NCI-H1694 treated with DMSO at 0.1 percent for 48 hours (cell line): ENCODE measurements at places on chromosomes 3 and 15.

GRCh38 chr3:180828723-180829408, 83.6 kb upstream of the FXR1 start:
- DNase-seq = no peak

- no peak for DNase-seq
These were observed 110.0 kb upstream of the MEF2A start for GRCh38 chr15:99455789-99456160.

GRCh38 chr15:38398134-38398533, 55.8 kb upstream of the FAM98B start:
- DNase-seq = no peak

- DNase-seq = no peak
These were observed 116.2 kb upstream of the LRRFIP2 start for GRCh38 chr3:37290551-37290950.

GRCh38 chr3:131283862-131284261, 97.7 kb upstream of the NUDT16 start:
- DNase-seq = no peak

GRCh38 chr3:58521917-58522631, 14.9 kb downstream of the ACOX2 start:
- no peak for DNase-seq

GRCh38 chr15:60280259-60280658, 117.5 kb downstream of the ANXA2 start:
- no peak for DNase-seq

DNA sequence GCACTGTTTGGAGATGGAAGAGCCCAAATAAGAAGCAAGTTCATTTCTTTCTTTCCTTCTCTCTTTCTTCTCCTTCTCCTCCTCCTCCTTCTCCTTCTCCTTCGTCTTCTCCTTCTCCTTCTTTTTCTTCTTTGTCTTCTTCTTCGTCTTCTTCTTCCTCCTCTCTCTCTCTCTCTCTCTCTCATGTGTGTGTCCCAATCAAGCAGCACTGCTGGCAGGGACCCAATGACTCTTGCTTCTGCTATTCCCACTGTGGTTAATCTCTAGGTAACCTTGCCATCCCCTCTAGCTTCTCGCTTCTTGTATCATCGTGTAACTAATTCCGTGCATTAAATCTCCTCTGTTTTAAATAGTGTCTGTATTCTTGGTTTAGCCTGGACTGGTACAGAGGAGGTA, 26.1 kb upstream of the ZNF280D start:
- DNase-seq = no peak

GRCh38 chr3:116093374-116093773, 351.9 kb downstream of the LSAMP start:
- DNase-seq = no peak

- DNase-seq = no peak
These were observed 56.0 kb downstream of the RPLP1 start for GRCh38 chr15:69508659-69509058.

DNA sequence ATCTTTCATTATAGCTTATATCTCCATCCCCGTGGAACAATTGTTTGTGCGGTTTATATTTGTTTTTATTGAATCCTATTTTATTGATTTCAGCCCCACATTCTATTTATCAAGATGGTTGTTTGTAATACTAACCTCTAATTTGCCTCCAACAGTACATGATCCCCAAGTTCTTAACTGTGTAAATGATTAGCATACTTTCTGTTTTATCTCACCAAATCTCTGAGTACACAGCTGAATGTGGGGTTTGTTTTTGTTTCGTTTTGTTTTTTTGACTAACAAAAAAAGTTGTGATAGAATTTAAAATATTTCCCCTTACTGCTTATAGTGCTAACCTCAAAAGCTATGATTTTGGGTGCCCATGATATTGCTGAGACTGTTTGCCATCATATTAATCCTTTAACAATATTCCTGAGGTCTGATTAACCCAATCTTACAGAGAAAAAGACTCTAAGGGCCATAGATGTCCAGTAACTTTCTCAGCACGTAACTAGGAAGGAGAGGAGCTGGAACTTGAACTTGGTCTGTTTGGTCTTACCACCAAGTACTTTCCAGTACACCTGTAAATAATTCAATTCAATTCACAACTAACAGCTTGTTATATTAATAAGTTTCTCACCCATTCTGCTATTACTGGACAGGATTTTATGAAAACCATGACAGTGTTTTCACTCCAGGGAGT, 789.8 kb downstream of the TUSC7 start:
- no peak for DNase-seq

GRCh38 chr15:58065445-58066041, at the start of gene ALDH1A2:
Gene ALDH1A2 (minus strand): TSS chr15:58065711. CDS start chr15:58065650, 61 bp downstream.
- DNase-seq = no peak

- no peak for DNase-seq
These were observed 75.0 kb upstream of the WNT7A start for GRCh38 chr3:13954741-13955483.

- DNase-seq = no peak
These were observed 22.6 kb downstream of the SFMBT1 start for GRCh38 chr3:53023072-53023823.

DNA sequence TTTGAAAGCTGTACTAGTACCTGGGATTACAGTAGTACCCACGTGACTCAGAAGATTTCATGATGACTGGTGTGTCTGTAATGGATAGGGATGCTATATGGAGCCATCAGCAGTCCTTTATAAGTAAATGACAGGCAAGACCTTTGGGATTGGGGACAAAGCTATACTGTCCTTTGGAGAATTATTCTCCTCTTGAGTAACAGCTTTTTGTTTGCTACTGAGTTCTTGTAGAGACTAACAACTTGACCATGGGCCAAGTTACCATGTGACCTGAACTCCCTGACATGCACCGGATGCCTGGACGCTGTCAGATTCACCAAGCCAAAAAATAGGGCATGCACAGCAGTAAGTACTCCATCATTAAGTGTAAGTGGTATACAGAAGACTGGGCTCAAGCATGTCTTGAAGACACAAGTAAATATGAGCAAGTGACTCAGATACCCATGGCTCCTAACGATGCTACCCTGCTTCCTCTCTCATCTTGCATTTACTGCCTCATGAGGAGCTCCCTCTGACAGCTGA, 12.9 kb downstream of the SEC11A start:
- no peak for DNase-seq

GRCh38 chr3:64238971-64239667, 13.9 kb upstream of the PRICKLE2 start:
- DNase-seq = peak; percentile 46

DNA sequence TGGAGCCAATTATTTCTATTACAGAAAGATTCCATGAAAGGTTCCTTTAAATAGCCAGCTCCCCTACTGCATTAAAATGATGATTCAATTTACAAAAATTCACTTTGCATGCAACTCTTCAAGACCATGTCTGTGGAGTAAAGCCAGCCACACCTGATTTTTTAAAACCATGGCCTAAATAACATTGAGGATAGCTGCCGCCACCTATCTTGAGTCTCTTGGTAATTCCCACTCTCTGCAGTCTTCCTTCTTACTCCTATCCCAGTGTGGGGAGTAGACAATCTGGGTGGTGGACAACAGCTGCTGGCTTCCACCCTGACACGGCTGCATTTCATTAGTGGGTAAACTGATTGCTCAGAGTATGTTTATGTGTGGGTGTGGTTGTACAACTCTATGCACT, 10.7 kb downstream of the LRTM1 start:
- no peak for DNase-seq

- no peak for DNase-seq
These were observed 75.1 kb upstream of the TRIM42 start for GRCh38 chr3:140602781-140603180.

GRCh38 chr15:98438326-98438725, 210.0 kb upstream of the IGF1R start:
- DNase-seq = no peak

DNA sequence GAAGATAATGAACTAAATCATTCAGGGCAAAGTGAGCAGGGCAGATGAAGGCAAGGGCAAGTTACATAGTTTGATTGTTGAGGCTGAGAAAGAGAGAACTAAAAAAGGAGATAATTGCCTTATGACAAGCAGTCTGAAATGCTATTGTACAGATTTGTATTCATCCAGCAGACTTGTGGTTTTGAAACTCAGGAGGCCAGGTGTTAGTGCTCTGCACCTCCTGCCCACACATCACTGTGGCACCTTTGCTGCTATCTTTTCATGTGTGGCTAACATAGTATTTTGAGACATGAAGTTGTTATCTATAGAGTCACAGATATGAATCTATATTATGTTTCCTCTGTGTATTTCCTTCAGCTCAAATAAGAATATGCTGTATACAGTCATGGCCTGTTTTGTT, 24.3 kb upstream of the SUCLG2 start:
- no peak for DNase-seq

GRCh38 chr15:43251871-43252250, 14.9 kb downstream of the TGM5 start:
- DNase-seq = no peak

- DNase-seq = no peak
These were observed 37.6 kb downstream of the SMAD3 start for GRCh38 chr15:67103021-67103420.

DNA sequence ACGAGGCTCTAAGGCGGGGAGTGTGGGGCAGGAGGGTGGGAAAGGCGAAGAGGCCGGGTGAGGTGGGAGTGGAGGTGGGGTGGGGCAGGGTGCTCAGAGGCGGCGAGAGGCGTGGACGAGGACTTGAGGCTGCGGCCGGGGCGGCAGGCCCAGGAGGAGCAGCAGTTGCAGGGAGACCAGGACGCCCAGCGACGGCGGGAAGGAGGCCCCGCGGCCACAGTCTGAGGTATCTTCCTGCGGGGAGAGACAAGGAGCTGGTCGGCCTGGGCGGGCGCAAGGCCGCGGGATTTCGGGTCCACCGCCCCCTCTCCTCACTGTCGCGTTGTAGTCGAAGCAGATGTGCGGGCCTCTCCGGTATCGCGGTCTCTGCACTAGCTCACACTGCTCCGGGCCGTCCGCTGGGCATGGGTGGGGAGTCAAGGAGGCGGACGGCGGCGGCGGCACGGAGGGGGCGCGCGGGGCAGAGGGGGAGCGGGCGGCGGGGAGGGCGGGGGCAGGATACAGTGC, 5.3 kb upstream of the TMEM115 start:
- DNase-seq = no peak

DNA sequence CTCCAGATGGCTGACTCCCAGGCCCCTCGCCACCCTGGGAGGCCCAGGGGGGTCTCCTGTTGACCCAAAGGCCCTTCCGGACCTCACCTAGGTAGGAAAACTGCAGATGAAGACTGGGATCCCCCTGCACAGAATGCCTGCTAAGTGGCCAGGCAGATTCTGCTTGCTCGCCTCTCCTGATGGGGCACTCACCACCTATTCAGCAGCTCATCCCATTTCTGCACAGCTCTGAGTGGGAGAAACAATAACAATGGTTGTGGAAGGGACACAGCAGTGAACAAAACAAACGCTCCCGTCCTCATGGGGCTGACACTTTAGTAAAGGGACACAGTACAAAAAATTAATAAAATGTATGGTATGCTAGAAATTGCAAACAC, 24.9 kb upstream of the FGD5 start:
- no peak for DNase-seq

DNA sequence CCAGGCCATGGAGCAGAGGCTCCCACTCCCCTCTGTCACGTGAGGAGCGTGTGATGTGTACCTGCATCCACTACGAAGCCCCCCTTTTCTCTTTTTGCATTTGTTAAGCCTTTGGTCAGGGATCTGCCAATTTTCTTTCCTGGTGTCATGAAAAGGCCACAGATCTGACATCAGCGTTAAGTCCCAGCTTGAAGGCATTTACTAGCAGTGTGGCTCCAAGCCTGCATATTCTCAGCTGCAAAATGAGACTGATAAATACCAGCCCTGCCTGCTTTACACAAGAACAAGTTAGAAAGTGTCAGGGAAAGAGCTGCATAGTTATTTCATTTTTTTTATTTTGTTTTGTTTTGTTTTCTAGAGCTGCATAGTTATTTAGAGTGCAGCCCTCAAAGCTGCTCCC, 2.3 kb upstream of the ANKRD63 start:
- DNase-seq = no peak

DNA sequence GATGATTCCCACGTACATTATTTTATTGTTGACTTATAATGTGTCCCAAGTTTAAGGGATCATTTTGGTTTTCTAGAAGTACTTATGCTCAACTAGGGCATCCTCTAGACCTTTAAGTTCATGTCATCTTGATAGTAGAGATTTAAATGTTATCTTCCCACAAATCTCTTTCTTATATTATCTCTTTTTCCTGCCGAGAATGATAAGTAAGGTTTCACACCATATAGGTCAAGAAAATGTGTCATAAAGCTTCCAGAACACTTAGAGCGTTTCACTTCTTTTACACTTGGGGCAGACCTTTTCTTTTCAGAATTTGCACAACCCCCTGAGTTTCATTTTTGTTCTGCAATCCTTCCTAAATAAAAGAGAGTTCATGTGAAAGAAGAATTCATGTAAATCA, 142.0 kb upstream of the CBLB start:
- no peak for DNase-seq

- DNase-seq = no peak
These were observed 614.8 kb downstream of the ZIC1 start for GRCh38 chr3:148023994-148024393.

DNA sequence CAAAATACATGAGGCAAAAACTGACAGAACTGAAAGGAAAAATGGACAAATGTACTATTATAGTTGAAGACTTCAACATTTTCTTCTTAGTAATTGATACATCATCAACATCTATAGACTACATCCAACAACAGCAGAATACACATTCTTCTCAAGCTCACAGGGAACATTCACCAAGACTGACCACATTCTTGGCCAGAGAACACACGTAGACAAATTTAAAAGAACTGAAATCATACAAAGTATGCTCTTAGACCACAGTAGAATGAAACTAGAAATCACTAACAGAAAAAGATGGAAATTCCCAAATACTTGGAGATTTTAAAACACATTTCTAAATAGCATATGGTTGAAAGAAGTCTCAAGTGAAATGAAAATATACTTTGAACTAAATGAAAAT, 55.1 kb upstream of the NSMCE3 start:
- DNase-seq = no peak

DNA sequence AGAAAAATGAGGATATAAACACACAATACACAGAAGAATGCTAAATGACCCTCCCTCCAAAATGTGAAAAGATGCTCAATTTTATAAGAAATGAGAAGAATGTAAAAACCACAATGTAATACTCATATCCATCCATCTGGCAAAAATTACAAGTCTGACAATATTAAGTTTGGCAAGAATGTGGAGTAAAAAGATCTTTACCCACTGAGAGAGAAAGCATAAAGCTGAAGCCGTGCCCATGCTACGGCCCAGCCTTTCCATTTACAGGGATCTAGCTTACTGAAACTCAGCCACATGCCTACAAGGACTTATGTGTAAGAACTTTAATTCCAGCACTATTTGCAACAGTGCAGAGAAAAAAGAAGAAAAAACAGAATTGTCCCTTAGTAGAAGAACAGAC, 42.9 kb downstream of the ATP13A3 start:
- DNase-seq = no peak

- DNase-seq = no peak
These were observed 8.1 kb upstream of the POC1A start for GRCh38 chr3:52162250-52162872.

- DNase-seq = peak; percentile 78
These were observed 371 bp upstream of the CLSTN2 start for GRCh38 chr3:139934613-139935015.
